HFFc6 (cell line): ENCODE measurements at places on chromosomes 6 and 20.
A peak's percentile ranks its signal among the peaks of the same experiment; 100 is the strongest.

DNA sequence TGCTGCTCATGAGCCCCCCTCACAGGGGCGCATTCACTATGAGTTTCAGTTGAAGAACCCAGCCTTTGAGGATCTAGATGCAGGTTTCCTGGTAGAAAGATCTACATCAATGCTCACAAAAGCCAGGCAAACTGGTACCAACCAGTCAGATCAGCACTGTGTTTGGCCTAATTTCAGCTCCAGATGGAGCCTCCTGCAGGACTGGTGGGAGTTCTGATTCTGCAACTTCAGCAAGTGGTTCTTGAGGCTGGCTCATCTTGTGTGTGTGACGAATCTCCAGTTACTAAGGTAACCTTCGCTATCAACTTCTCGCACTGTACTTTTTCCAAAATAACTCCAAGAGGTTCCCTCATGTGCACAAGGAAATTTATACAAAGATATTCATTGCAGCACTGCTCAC, 118.8 kb downstream of the ZMYND8 start:
- DNase-seq = no peak

DNA sequence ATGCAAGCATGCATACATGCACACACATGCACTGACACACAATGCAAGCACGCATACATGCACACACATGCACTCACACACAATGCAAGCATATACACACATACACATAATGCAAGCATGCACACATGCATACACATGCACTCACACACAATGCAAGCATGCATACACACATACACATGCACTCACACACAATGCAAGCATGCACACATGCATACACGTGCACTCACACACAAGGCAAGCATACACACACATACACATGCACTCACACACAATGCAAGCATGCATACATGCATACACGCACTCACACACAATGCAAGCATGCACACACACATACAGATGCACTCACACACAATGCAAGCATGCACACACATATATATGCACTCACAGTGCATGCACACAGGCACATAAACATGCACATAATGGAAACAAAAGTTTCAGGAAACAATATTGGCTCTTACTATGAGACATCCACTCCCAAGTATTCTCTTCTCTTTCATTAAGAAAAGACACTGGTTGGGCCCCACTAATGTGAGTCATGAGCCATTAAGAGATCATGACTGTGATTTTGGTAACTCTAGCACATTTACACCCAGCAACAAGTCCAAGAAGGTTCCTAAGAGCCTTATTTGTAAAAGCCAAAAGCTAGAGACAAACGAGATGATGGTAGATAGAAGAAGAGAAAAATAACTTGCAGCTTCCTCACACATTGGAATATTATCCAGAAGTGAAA, 22.2 kb downstream of the APCDD1L start:
- no peak for DNase-seq

DNA sequence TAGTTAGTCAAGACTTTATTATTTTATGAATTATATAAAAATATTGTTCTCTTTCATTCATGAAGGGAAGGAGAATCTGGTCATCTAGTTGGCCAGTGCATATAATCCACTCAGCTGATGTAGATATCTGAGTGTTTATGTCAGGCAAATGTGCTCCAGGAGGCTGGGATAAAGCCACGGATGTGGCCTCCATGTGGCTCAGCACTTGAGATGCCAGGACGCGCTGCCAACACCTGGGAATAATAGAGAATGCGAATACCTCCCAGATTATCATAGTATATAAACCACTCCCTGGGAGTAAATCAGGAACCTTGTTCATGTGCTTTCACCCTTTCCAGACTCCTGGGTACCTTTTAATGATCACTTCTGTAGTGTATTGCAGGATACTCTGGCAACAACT, 1006.0 kb downstream of the KIF16B start:
- no peak for DNase-seq

DNA sequence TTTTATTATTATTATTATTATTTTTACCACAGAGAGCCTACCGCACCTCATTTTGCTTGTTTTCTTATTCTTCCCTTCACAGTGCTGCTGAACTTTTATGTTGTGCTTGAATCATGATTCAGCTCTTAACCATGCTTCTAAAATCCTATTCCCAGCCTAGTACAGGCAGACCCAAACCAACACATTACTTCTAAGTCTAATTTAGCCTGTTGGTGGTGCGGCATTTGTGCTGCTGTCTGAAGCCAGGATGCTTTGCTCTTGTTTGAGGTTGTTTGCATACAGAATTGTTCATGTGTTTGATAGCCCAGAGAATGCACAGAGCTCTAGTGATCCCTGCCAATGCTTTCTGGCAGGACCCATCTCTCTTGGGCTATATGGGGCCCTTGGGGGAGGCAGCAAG, 213.5 kb upstream of the KCNG1 start:
- DNase-seq = peak; percentile 17

DNA sequence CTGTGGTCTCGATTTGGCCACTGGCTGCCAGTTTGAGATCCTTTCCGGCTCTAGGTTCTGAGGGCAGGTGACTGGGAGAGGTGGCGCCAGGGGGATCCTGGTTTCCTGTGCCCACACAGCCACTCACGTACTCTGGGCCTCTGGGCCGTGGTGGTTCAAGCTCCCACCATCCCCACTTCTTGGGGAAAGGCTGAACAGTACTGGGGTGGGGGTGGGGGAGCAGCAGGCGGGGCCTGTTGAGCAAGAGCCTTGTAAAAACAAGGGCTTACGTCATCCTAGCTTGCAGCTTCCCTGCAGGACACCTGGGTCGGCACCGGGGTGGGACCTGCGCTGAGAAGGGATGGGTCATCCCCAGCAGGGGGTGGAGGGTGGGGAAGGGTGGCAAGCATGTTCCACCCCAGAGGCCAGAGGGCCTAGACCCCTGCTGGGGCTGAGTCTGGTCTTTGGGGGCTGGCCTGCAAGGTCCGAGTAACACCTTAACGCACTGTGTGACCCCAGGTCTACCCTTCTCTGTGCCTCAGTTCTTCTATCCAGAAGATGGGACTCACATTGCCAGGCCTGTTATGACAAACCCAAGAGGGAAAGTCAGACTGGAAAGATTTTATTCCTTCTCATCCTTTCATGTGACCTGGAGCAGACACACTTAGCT, 3.1 kb upstream of the CEBPB start:
- DNase-seq = no peak

DNA sequence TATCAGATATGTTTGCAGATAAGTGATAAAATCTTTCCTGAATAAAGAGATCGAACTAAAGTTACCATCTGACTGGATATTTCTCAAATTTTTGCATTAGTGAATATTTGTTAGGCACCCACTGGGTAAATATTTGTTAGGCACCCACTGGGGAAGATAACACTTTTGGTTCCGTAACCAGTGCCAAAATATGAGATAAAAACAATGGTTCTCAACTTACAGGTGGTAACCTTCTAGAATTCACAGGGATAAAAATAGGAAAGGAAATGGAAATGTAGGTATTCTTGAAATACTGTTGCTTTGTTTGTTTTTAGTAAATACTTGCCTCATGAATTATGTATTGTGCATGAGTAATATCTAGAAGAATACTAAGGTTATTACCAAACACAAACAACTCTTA, 245.0 kb upstream of the KHDRBS2 start:
- no peak for DNase-seq

DNA sequence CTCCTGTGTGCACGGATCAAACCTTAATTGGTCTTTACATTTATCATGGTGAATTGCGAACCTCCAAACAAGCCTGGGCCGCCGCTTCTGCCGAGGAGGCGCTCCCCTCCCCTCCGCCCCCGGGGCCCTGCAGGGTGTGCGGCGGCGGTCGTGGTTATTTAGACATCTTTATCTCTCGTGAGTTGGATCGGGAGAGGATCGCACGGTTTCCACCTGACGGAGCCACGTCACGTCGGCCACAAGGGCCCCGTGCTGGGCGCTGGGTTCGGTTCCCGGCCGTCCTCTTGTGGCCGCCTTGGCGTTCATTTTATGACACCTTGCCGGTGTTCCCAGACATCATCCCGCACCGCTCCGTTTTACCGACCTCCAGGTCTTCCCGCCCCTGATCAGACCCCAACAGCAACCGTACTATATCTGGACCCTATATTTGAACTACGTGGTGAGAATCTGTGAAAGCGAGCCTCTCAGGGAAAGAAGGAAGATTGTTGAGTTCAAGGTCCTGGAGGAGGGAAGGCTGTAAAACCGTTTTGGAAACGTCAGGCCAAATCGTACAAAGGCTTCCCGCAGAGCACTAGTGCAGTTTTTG, 1.3 kb upstream of the CNR1 start:
- DNase-seq = no peak

GRCh38 chr6:40440053-40440452, 147.1 kb downstream of the LRFN2 start:
- DNase-seq = no peak

DNA sequence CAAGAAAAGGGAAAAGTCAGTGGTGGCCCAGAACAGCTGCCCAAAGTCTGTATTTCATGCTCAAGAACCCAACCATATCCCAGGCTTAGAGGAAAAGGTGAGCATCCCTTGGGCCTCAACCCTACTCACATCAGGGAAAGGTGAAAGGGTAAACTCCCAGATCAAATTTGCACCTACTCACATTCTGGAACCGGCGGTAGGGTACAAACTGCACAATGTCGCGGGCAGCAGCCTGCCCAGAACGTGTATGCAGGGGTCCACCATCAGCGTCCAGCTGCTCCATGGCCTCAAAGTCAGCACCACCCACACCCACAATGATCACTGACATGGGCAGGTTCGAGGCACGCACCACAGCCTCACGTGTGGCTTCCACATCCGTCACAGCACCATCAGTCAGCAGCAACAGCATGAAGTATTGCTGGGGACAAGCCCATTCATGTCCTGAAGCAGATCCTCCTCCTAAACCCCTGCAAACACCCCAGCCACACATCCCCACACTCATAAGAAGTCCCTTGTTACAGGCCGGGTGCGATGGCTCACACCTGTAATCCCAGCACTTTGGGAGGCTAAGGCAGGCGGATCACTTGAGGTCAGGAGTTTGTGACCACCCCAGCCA, 10.9 kb downstream of the SPAG4 start:
- DNase-seq = no peak

GRCh38 chr20:62014488-62014775, 51.2 kb downstream of the TAF4 start:
- DNase-seq = no peak
